ENCODE measurements at places on chromosomes 1 and 21.
A peak's percentile ranks its signal among the peaks of the same experiment; 100 is the strongest.

DNA sequence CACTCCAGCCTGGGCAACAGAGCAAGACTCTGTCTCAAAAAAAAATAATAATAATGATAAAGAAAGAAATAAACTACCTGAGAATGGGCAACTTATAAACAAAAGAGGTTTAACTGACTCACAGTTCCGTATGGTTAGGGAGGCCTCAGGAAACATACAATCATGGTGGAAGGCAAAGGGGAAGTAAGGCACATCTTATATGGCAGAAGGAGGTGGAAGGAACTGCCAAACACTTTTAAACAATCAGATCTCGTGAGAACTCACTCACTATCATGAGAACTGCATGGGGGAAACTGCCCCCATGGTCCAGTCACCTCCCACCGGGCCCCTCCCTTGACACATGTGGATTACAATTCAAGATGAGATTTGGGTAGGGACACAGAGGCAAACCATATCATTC is 6.3 kb upstream of the EGLN1 start:
- DNase-seq = no peak

DNA sequence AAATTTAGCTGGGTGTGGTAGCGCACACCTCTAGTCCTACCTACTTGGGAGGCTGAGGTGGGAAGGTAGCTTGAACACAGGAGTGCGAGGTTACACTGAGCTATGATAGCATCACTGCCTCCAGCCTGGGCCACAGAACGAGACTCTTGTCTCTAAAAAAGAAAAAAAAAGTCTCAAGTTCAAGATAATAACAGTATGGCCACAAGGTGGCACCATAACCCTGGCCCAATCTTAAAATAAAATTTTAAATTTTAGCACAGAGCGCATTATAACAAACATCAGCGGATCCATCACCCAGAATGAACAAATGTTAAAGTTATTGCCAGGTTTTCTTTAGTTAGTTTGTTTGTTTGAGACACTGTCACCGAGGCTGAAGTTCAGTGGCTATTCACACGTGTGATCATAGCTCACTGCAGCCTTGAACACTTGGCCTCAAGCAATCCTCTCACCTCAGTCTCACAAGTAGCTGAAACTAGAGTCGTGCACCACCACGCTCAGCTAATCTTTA is 2.9 kb upstream of the HTR6 start:
- DNase-seq = peak; percentile 44

GRCh38 chr1:235782601-235783000 is 84.1 kb downstream of the LYST start:
- peak; percentile 32 for DNase-seq

DNA sequence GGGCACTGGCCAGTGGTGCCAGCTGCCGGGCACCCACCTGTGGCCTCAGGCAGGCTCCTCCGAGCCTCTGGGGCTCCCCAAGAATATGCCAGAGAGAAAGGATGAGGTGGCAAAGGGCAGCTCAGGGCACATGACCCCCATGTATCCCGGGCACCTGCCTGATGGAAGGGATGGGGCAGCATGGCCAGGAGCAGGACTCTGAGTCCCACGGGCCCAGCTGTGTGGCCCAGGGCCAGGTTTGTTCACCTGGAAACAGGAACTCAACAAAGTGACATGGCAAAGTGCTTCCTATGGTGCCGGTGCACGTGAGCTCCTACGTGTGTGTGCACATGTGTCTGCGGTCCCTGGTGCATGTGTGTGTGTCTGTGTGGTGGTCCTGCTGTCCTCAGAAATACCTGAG is 9.5 kb upstream of the GPR153 start:
- DNase-seq = no peak

Measured in fibroblast of skin of right quadriceps (primary cell).